Endothelial cell (in vitro differentiated cells): ENCODE measurements at places on chromosomes 4 and X. TPM values are rescaled to one million over a fixed set of nuclear protein-coding genes. Genes with fewer than 3 reads are reported as not detected.

- no peak for DNase-seq
Measured at GRCh38 chr4:106494066-106494465, 125.5 kb upstream of the GIMD1 start.

- no peak for DNase-seq
Measured at GRCh38 chr4:48116582-48116981, 17.5 kb downstream of the TXK start.

DNA sequence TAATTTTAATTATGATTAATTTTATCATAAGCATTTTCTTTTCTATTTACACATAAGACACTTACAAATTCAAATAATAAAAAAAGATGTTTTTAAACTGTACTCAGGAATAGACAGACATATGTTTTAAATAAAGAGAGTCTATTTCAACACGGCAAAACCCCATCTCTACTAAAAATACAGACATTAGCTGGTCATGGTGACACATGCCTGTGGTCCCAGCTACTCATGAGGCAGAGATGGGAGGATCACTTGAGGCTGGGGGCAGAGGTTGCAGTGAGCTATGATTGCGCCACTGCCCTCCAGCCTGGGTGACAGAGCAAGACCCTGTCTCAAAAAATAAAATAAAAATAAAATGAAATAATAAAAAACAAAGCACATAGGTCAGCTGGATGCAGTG, 14.8 kb downstream of the FAM9B start:
- DNase-seq = no peak

DNA sequence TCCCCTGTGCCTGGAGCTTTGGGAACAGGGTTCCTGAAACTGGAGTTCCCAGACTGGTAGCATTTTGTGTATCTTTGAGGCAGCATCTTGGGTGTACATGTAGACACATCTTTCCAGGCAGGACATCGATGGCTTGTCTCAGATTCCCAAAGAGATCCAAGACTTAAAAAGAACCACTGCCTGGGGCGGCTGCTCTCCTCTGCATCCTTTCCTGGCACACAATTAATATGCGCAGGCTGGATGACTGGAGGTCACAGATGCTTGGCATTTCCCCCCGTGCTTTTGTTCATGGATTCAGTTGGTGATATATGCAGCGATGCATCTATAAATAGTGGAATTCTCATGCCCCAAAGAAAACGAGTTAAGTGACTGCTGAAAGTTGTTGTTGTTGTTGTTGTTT, 80.5 kb downstream of the CLDN34 start:
- no peak for DNase-seq

GRCh38 chr4:136731025-136731424, 801.3 kb downstream of the PCDH18 start:
- DNase-seq = no peak

- DNase-seq = no peak
Measured at GRCh38 chr4:56986952-56987351, 8.3 kb downstream of the POLR2B start.

DNA sequence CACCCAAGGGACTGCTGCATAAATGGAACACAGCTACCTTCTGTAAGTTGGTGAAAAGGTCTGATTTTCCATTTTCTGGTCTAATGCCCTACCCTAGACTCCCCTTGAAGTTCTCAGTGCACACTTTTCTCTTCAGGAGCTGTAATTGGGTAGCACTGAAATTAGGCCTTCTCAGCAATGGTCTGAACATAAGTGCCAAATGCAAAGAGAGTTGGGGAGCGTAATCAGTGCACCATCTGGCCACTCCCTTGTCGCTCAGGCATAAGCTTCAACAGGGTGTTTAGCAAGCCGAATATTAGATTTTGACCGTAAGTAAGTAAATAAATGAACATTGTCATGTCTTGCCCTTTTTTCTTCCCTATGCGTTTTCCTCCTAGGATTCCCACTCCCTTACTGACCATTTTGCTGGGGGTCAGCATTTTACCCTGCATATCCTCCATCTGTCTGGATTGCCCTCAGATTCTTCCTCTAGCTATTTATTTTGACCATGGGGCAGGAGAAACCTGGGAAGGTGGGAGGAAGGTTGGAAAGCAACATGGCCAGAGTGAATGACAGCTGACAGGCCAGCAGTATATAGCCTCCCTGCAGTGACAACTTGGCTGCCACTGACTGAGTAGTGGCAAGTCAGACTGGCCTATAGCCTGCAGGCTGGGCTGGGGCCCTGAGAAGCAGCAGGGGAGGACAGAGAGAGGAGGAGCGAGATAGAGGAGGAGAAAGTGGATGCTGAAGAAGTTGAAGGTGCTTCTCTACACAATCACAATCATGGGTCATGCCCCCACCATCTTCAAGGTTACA, 2.7 kb downstream of the NHSL2 start:
- DNase-seq = no peak

GRCh38 chrX:41289095-41289494, 44.9 kb upstream of the DDX3X start:
- DNase-seq = no peak

DNA sequence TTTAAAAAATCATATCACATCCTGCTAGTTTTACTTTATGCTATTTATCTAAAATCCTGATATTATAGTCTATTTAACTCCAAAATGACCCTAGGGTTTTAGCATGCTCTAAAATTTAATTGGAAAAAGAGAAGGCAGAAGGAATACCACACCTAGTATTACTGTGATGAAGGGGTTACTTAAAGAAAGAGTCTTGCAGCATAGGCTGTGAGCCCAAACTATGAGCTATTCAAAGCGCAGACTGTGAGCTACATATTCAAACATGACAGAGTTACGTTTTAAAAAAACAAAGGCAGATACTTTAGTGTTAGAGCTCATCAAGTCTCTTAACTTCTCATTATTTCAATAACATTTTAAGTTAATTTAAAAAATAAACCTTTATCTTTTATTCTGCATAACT, 247.7 kb upstream of the ETNPPL start:
- no peak for DNase-seq

DNA sequence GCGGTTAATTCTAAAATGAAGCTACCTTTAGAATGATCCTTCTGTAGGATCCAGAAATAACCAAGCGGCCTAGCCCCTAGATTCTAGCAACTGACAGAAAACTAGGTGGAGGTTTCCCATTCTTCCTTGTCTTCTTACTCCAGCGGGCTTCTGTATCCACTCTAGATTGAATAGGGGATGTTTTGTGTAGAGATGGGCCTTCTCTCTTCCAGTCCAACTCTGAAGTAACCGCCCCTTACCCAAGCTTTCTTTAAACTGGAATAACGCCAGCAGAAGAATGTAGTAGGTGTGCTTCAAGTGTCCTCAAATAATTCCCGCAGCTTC, 386 bp upstream of the TMEM184C start:
- no peak for DNase-seq

GRCh38 chr4:47855350-47855749, 17.5 kb upstream of the CORIN start:
- no peak for DNase-seq

DNA sequence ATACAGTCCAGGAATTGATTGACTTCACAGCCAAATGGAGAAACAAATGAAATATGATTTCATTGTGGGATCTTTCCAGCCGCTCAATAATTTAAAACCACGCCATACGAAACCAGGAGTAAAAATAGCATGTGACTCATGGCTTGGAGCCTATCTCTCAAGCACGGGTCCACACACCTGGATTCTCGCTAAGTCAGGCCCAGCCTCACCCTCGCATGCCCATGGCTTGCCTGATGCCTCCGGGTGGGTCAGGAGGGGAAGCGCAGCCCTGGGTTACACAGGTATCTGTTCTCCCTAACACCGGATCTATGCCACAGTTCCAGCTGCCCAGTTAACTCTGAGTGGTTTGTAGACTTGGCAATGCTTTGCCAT, 5.6 kb upstream of the ABLIM2 start:
- no peak for DNase-seq

- DNase-seq = no peak
Measured at GRCh38 chr4:109703664-109704361, 568 bp upstream of the CASP6 start.

DNA sequence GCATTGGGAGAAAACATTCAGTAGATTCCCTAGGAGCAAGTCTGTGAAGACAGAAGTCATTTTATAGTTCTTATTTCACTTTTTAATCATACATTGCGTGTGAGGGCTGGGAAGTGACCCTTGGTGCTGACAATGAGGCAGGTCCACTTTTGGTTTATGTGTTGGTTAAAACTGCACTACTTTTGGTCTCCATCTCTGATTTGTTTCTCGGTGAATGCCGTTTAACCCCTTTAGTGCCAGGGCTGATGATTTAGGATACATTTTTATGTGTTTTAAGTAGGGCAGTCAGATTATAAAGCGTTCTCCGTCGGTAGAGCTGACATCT, 110.4 kb downstream of the AFF1 start:
- DNase-seq = no peak

DNA sequence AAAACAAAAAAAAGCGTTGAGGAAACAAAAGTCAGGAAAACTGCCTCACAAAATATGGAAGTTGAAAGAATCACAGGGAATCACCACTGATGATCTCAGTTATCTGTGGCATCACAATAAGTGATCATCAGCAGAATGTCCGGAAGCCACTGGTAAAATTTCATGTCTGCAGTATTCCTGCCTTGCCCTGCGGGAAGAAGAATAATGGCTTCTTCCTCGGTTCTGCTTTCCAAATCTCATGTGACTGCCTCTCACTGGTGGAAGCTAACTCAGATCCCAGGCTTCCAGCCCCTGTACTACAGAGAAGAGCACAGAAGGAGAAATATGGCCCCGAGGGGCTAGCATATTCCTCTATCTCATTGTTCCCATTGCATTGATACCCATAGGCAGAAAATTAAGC, 12.7 kb upstream of the ZNF330 start:
- no peak for DNase-seq

GRCh38 chr4:185209031-185209851, at the start of gene SNX25:
SNX25 (plus strand) TSS chr4:185209598; CDS start chr4:185209827, 229 bp downstream.
- peak; percentile 84 for DNase-seq

DNA sequence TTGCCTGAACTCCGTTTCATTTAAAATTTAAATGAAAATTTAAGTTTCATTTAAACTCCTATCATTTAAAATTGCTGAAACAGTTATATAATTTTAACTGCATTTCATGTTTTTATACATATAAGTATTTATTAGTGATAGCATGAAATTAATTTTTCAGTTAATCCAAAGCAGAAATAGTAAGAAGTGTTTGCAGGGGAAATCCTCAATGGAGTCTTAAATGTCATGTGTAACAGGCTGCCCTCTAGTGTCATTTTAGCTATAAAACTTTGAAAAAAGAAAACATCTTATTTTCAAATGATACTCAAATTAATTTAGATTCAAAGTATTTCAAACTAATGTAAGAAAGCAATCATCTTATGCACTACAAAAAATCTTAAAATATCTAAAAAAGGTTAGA, 27.2 kb downstream of the TAPT1 start:
- no peak for DNase-seq

GRCh38 chr4:83022724-83023450, 12.1 kb upstream of the COPS4 start:
- DNase-seq = no peak

GRCh38 chr4:116636917-116637316, 448.5 kb downstream of the TRAM1L1 start:
- DNase-seq = no peak

GRCh38 chr4:3330707-3331106, 37.9 kb downstream of the RGS12 start:
- no peak for DNase-seq

DNA sequence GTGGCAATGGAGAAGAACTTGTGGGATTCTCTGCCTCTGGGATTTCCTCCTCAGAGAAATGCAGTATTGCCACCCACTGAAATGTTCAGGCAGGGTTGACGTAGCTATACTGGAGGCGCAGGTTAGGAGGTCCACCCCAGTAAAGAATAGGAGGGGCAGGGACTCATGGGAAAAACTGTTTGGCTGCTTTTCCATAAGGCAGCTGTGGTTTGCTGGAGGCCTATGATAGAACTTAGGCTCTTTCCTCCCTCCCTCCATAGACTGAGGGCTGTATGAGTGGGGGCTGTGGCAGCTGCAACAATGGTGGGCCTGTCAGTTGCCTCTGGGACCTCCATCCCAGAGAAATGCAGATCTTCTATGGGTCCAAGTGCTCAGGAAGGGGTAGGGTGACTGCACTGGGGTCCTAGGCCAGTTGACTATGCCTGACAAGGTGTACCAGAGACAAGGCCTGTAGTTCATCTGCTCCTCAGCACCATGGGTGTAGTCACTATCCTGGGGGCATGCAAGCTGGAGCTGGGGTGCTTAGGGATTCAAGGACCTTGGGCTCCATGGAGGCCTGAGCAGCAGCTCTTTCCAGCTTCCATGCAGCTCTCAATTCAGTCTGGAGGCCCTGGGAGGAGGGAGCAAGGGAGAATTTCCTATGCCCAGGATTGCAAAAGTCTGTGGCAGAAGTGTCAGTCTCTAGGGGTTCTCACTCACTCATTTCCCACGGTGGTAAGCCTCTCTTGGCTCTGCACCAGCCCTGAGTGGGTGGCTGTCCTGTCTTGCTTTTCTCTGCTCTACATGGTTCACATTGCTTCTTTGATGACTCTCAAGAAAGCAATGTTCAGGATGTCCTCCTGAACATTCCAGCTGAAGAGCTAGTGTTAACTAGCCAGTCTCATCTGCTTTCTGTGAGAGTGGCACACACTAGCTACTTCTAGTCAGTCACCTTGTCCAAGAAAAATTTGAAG, 353.0 kb downstream of the IDS start:
- DNase-seq = no peak

DNA sequence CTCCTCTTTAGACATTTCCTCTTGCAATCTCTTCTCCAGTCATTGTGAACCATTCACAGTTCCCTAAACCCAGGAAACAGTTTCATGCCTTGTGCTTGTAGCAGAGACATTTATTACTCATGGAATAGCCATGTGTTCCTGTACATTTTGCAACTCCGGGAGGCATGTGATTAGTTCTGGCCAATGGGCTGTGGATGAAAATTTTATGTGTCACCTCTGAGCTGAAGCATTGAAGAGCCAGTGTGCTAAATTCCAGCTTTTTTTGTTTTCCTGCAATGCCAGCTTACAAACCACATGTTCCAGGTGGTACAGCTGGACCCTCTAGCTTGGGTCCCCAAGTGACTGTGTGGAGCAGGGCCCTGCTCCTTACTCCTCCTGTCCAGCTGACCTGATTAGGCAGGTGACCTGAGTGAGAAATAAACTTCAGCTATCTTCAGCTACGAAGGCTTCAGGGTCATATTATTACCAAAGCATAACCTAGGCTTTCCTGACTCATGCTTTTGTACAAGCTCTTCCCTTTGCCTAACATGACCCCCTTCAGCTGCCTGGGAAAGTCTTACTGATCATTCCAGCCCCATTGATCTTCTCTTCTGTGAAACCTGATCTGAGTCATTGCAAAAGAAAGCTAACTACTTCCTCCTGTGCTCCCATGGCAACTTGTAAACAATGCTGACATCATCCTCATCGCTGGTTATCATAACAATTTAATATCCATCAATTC, 200.4 kb downstream of the PTTG2 start:
- DNase-seq = no peak

- no peak for DNase-seq
Measured at GRCh38 chr4:81021981-81022380, 8.5 kb upstream of the BMP3 start.

The ETDB gene
- not detected for total RNA-seq

The ERCC6L gene
- total RNA-seq = 1.7 TPM

The RBPJ gene
- 47.9 TPM for total RNA-seq

The TDO2 gene
- total RNA-seq = not detected

The BCAP31 gene
- total RNA-seq = 282 TPM

The TRAM1L1 gene
- 1.8 TPM for total RNA-seq

The TCEAL5 gene
- total RNA-seq = 3.0 TPM
